Astrocyte of the spinal cord (primary cell): ENCODE measurements at places on chromosomes 2 and 18.

- DNase-seq: peak; percentile 6
These were observed 152.5 kb upstream of the AQP4 start for GRCh38 chr18:27017901-27018500.

- no peak for DNase-seq
These were observed 251.2 kb downstream of the ZNF804A start for GRCh38 chr2:184849516-184849915.

DNA sequence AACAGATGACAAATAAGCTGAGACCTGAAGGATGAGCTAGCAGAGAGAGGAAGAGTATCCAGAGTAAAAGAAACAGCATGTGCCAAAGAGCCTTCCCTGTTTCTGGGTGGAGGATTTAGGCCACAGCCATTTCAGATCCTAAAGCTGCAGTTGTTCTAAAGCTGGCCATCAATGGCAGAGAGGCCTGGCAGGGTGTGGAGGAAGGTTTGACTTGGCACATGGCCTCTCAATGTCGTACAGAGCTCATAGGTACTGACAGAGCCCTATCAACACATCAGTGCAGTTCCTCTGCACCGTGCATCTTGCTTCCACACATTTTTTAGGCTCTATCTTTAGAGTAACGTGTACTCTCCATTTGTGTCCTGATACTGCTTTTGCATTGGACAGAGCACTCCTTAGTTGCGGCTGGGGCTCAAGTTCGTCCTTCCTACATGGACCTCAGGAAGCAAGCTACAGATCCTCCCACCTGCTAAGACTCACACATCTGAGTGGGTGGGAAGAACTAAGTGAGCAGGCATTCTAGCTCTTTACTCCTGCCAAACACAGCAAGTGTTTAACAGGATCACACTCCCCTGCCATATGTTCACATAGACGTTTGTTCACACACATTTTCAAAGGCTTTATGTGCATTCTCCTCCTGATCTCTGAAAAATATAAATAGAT is 3.0 kb upstream of the CHMP3 start:
- no peak for DNase-seq

- no peak for DNase-seq
These were observed 68.3 kb downstream of the PIEZO2 start for GRCh38 chr18:11081009-11081532.

DNA sequence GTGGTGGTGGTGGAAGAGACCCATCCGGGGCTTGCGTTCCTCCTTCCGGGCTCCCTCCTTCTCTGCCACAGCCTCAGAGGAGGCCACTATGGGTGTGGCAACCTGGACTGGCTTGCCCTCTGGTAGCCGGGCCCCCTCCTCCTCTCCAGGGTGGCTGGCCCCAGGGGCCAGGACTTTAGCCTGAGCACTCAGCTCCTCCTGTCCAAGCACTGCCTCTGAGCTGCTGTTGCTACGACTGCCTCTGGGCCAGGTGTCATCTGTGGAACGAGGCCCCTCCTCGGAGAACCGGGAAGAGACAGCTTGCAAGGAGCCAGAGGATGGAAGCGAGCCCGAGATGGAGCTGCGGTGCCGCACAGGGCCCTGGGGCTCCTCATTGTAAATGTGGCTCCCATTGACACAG is 16.7 kb upstream of the SFXN5 start:
- no peak for DNase-seq

DNA sequence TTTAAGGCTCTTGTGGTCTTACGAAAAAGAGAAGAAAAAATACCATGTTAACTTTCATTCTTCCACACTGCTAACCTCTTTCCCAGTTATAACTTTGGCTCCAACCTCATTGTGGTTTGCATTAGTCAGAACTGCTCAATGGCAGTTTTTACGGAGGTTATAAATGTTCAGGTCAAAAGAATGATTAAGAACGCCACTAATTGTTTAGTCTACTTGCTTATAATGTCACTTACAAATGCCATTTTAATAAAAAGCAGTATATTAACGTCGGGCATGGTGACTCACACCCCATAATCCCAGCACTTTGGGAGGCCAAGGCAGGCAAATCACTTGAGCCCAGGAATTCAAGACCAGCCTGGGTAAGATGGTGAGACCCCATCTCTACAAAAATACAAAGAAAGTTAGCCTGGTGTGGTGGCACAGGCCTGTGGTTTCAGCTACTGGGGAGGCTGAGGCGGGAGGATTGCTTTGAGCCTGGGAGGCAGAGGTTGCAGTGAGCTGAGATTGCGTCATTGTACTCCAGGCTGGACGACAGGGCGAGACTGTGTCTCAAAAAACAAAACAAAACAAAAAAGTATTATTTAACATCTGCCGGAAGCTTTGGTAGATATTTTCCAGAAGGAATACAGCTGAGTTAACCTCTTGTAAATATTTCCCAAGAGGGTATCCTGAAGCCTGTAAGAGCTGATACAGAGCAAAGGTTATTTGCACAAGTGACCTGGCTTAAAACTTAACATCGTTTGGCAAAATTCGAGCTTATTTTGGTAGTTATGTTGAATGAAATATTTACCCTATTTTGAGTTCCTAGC is 5.1 kb downstream of the AGPS start:
- DNase-seq: peak; percentile 96

GRCh38 chr2:211454679-211455078 is 898.3 kb downstream of the CPS1 start:
- peak; percentile 3 for DNase-seq

- DNase-seq: no peak
These were observed 6.5 kb downstream of the RNF149 start for GRCh38 chr2:101302016-101302415.

DNA sequence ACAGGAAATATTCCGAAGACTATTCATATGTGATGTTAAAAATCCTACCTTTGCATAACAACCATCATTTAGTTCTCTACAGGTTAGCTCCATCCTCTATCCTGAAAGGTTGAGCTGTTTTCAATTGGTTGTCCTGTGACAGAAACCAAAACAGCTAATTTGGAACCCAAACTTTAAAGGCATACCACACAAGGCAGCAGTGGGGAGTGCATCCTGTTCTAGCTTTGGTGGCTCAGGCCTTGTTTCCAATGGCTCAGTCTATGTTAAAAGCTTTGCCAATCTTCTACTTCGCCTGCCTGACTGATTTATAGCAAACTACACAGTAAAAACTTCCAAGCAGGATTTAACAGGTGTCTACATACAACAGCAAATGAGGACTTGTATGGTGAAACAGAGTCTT is 3.2 kb downstream of the CD226 start:
- no peak for DNase-seq

GRCh38 chr2:117631152-117631945 is 183.1 kb upstream of the DDX18 start:
- DNase-seq: no peak

DNA sequence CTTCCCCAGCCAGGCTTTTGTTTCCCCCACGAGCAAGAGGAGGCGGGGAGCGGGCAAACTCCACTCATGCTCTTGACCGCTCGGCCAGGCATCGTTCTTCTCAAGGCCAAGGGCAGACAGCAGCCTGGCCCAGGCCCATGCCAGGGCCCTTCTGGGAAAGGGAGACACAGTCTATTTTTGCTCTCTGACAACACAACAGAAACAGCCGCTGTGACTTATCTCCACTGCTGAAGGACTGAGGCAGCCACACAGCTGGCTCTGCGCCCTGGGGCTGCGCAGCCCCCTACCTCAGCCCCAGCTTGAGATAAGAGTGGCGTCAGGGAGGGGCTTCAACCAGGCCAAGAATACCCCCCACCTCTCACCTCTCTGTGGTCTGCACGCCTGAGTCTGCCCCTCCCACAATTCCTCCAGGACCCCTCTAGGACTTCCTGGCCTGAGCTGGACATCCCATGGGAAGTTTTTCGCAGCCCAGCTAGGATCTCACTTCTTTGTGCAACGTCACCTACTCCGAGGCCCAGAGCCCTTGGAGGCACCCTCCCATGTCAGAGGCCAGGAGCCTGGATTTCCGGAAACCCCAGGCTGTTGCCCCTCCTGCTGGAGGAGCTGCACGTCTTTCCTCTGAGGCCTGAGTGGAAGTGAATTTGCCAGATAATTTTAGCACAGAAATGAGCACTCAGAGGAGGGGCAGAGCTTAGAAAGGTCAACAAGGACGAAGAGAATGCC is 118.9 kb upstream of the OTOS start:
- no peak for DNase-seq

DNA sequence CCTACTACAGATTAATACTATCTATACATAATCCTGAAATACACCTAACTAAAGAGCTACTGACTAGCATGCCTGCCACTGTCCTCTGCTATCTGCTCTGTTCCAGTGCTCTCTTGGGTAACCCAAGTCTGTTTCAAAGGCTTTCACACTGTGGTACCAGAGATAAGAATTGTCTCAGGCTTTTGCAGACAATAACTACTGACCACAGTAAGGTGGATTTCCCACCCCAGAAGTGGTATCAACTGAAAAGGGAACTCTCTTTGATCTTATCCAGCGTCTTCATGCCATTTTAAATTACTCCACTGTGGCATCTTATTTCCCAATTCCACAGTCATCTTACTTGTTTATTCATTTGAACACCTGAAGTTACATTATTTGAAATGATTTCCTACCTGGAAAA is 190.2 kb downstream of the IKZF2 start:
- no peak for DNase-seq

GRCh38 chr18:2641638-2642037 is 13.9 kb upstream of the SMCHD1 start:
- DNase-seq: no peak

GRCh38 chr2:175964195-175964594 is 37.9 kb downstream of the LNPK start:
- DNase-seq: no peak

GRCh38 chr18:48979944-48980890 is 29.5 kb upstream of the SMAD7 start:
- peak; percentile 27 for DNase-seq

- no peak for DNase-seq
These were observed 57.6 kb upstream of the RNF152 start for GRCh38 chr18:61950371-61950770.

- DNase-seq: no peak
These were observed 54.4 kb downstream of the CWC22 start for GRCh38 chr2:179952658-179953057.

DNA sequence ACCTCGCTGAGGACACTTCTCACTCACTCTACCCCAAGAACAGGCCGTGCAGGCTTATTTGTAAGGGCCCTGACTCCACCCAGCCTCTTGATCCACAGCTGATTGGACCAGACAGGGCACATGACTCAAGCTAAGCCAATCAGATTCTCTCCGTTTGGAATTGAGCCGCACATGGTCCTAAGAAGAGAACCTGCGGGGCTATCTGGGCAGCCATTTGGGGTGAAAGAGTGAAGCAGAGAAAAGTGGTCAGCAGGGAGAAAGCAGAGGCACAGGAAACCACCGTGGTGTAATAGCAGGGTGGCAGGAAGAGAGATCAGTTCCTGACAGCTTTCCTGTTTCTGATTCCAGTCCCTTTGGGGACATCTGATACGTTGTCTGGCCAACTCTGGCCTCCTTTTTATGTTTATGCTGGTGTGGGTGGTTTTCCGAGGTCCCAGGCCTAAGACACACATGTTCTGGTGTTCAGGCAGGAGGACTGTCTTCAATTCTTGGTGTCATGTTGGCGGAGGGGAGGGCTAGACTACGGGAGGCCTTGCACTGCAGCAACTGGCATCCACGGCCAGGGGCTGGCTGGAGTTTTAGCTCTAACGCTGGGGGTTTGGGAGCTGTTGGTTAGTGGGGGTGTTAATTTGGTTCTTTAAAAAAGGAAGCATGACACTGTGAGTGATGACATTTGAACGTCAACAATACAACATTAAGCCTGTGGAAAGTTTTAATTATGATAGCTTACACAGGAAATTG is 26.1 kb upstream of the SPTBN1 start:
- no peak for DNase-seq

DNA sequence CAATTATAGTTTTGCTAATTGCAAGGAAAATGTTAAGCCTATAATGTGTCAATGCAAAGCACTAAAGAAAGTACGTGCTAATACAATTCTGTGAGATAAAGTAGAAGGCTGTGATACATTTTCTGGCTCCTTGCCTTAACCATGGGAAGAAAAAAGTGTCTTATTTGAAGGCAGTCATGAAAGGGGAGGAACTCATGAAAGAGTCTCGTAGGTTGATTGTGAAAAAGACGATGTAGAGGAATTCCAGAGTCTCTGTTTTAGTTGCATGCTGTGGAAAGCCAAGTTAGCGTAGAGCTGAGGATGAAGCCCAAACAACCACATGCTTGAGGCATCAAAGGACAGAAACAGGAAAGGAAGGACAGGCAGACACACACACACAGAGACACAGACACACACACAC is 214.1 kb downstream of the MEIS1 start:
- no peak for DNase-seq

GRCh38 chr2:196510246-196510645 is 129.3 kb upstream of the CCDC150 start:
- DNase-seq: no peak

GRCh38 chr2:160411167-160411566 is 82.4 kb downstream of the RBMS1 start:
- DNase-seq: no peak

DNA sequence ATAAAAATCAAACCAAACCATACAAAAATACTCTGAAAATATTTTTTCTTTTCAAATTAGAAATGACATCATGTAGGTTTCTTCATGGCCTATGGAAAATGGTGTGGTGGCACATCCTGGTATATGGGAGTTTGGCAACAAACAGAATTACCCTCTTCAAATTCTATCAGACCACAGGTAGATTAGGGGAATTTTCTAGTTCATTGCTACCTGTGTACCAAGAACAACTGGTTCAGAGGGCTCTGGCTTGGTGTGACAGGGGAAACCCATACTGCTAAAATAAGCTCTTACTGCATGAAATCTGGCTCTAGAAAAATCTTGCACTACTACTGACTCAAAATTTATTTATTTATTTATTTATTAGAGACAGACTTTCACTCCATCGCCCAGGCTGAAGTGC is 63.4 kb upstream of the PELI1 start:
- DNase-seq: no peak

DNA sequence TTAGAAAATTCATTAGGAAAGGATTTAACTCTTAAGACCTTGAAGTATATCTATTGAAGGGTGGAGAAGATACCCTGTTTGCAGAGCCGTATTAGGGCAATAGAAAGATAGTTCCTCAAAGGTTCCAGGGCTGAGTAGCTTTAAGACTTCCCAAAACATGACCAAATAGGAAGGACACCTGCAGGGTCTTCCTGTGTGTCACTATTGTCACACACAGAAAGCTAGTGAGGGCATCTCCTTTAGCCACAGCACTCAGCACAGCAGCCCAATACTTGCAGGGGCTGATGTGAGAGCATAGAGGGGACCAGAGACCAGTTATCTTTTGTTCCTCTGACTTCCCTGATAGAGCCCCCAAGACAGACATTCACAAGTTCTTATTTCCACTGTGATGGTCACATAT is 93.7 kb downstream of the PAX3 start:
- DNase-seq: no peak
